M059J (cell line): ENCODE measurements at places on chromosomes 11 and 22.
A peak's percentile ranks its signal among the peaks of the same experiment; 100 is the strongest.

DNA sequence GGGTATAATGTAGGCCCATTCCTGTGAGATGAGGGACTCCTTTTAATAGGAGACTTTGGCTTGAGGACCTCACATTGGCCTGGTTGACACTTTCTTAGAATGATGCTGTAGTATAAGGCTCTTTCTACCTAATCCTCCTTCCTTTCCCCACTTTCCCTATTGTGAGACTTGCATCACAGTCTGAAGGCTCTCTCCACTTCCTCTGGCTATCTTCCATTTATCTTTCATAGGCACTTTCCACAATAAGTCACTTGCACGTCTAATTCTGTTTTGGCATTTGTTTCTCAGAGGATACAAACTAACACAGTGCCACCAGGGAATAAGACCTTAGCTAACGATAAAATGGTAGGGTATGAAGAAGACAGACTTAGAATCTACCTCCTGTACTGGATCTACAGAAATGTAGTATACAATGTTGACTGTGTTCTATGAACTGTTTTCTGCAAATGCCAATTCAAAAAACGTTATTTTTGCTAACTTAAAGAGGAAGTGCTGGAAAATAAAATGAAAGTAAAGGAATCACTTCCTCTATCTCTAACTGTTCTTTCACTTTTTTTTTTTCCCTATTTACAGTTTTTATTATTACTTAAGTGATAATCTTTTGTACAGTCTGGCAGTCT, 17.9 kb upstream of the PDE3B start:
- no peak for DNase-seq

- peak; percentile 67 for DNase-seq
These were observed 46.9 kb upstream of the PICALM start for GRCh38 chr11:86115542-86116385.

DNA sequence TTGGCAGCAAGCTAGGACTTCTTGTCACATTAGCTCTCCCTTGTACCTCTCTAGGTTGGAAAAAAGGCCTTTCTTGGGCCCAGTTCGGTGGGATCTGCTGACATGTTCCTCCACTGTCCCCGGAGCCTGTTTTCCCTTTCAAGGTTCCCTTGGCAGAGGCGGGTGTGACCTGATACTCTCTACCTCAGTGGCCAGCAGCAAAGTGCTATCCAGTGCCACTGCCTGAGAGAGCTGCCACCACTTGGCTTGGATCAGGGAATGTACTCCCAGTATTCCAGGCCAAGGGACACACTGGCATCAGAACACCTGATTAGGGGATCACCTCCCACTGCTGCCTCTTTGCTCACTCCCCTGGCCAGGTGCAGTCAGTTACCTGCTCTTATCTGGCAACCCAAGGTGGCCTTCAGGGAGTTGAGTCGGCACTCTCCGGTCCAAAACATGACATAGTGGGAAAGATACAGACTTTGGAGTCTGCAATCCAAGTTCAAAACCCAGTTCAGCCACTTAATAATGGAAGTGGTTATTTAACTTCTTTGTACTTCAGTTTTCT, 17.8 kb upstream of the NAV2 start:
- no peak for DNase-seq

DNA sequence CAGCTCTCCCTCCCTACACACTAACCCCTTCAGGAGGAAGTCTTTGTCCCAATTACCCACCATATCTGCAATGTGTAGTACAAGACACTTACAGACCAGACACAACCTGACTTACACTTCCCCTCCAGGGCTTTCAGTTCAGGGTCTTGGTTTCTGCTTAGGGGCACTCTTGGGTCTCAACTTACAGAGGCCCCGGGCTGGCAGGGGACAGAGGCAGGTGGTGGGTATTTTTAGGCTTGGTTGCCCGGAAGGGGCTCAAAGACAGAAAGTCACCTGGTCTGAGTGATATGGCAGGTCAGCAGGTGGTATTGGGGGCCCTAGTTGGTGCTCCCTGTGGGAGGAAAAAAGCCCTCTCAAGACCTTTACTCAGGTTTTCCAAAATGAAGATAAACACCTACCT, 3.4 kb upstream of the TMEM184B start:
- DNase-seq = no peak
